ENCODE measurements at places on chromosomes 16 and 17. TPM values are rescaled to one million over a fixed set of nuclear protein-coding genes. Genes with fewer than 3 reads are reported as not detected.

Gene SLC43A2
- total RNA-seq: 31.4 TPM

Gene SOST
- total RNA-seq: not detected

Gene KCNH4
- 0.55 TPM for total RNA-seq

Gene MRC2
- 46.1 TPM for total RNA-seq

GRCh38 chr17:61378658-61379456 lies 20.8 kb upstream of the TBX2 start:
- DNase-seq: no peak

GRCh38 chr17:83174362-83175118 lies 95.1 kb downstream of the METRNL start:
- no peak for DNase-seq

DNA sequence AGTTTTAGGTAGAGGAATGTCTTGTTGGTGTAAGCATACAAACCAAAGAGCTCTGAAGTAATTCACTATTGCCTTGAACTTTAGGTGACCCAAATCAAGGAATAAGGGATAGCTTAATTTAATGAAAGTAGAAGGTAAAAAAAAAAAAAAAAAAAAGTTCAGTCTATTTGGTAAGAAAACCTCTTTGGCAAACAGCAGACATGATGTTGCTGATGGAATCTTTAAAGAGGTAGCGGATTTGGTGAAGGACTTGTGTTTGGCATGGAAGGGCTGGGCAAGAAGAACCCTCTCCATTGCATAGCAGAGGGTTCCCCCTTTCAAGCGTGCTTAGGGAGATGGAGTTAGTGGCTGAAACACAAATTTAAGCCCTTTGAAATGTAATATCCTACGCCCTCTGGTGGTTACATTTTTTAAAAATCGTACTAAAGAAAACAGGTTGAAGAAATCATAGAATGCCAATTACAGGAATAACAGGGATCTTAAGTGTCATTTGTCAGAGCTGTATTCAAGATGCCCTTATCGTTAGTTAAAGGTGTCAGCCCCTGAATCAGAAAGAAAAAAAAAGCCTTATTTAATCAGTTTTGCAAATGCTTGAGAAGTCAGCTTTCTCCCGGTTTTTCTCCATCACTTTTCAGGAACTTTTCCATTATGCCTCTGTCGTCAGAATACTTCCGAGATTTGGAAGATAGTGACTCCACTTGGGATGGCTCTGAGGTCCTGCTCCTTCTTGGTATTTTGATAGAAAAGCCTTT lies 383.1 kb downstream of the KCNJ2 start:
- no peak for DNase-seq

DNA sequence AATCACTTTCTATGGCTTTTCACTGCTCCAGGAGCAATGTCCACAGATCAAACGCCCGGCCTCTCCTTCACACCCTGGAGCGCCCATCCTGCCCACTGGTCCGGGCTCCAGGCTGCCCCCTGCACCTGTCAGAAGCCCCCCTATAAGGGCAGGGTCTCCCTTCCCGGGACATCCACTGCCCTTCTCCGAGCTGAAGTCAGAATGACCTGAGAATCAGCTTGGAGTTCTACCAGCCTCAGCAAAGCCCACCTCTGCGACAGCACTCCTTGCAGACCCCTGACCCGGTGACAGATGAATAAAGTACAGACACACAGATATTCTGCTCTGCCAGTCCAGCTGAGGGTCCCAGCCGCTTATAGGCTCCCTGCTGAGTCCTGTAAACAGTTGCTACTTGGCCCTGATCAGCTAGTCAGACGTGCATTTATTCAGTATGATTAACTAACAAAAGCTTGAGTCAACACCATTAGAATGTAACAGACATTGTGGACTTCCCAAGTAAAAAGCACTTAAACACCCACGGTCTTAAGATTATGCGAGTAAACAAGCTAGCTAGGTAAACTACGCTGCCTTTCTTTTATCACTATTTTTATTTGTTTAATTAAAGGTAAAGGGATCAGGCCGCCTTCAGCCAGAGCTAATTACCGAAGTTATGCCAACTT lies 4.8 kb downstream of the SLC7A5 start:
- DNase-seq: no peak

DNA sequence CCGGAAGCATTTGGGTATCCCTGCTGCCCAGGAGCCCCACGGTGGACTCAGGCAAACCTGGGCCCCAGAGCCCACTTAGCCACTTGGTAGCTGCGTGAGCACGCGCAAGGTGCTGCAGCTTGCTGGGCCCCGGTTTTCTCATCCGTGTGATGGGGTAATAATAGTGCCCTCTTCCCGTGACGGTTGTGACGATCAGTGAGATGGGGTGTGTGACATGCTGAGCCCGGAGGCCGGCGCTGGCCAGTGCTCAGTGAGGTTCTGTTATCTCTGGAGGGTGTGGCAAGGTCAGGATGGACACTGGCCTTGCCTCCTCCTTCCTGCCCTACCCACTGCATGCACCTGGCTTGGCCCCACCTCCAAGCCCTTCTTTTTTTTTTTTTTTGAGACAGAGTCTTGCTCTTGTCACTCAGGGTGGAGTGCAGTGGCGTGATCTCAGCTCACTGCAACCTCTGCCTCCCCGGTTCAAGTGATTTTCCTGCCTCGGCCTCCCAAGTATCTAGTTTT lies 82.6 kb downstream of the RAP1GAP2 start:
- DNase-seq: no peak

GRCh38 chr17:78974635-78975591 lies 4.8 kb downstream of the LGALS3BP start:
- DNase-seq: no peak

DNA sequence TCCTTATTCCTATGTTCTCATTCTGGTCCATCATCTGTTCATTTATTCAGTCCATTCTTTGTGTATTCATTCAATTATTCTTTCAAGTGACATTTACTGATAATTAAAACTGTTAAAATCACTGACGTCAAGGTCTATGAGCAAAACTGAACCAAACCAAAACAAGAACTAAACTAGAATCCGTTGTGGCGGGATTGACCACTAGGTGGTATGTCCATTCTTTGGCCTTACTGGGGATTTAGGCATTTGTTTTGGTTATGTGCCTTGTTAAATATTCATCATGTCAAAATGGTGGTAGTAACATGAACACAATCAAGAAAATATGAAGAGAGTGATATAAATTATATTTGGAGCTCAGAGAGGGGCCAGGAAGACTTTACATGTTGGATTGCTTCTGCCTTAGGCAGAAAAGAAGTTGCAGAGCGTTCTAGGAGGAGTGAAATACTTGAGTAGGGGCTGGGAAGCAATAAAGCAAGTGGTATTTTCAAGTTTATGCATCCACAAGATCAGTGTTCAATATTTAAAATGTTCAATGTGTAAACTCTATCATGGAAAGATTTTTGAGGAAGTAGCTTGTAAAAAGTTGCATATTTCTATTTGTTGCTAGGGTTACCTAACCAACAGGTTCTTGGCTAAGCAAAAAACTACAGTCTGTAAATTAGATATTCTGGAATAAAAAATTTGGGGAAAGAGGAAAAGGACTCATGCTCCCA lies 129.0 kb downstream of the CDH13 start:
- no peak for DNase-seq

- no peak for DNase-seq
Measured at GRCh38 chr16:89827383-89828198, 684 bp upstream of the SPIRE2 start.

DNA sequence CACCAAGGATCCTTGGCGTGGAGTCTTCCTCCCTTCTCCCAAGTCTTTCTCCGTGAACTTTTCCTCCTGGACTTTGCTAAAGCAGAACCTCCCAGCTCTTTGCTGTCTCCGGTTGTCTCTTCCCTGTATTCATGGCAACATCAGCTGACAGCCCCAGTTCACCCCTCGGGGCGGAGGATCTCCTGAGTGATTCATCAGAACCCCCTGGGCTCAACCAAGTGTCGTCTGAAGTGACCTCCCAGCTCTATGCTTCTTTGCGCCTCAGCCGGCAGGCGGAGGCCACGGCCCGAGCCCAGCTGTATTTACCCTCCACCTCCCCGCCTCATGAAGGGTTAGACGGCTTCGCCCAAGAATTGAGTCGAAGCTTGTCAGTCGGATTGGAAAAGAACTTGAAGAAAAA lies 943 bp downstream of the CNTROB start:
- DNase-seq: peak; percentile 88

All from mesenteric fat pad (tissue), 1 donor.